Non-pigmented ciliary epithelial cell (primary cell): ENCODE measurements at places on chromosomes 13 and 19.

DNA sequence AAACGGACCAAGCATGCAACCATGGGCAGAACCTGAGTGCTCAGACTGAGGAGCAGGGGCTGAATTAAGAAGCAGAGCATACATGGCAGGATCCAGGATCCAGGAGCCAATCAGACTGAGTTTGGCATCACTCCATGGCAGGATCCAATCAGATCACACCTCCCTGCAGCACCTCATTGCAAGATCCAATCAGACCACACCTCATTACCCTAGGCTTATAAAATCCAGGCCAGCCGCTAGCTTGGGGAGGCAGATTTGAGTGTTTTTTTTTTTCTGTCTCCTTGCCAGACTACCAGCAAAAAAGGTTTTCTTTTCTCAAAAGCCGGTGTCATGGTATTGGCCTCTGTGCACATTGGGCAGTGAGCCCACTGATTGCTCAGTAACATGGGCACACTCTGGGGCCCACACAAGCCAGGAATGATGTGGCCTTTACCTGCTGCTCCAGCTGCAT, 127.9 kb upstream of the GJB6 start:
- no peak for DNase-seq

- DNase-seq, result no peak
These were observed 455.7 kb downstream of the FGF9 start for GRCh38 chr13:22126433-22127021.

DNA sequence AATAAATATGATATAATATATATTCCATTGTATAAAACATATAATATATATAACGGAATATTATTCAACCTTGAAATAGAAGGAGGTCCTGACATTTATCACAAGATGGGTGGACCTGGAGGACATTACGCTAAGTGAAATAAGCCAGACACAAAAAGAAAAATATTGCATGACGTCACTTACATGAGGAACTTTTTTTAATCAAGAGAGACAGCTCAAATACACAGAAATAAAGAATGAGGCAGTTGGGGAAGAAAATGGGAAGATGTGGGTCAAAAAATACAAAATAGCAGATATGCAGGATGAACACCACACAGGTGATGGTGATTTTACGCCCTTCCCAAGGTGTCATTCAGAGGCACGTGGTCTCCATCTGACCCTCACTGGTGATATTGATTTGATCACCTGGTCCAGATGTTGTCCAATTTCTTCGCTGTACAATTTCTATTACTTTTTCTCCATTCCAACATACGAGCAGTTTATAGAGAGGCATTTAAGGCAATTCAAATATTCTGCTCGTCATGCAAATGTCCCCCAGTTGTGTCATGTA, 513 bp upstream of the ZNF317 start:
- no peak for DNase-seq

GRCh38 chr13:111114362-111115060, 599 bp upstream of the ARHGEF7 start:
- no peak for DNase-seq

DNA sequence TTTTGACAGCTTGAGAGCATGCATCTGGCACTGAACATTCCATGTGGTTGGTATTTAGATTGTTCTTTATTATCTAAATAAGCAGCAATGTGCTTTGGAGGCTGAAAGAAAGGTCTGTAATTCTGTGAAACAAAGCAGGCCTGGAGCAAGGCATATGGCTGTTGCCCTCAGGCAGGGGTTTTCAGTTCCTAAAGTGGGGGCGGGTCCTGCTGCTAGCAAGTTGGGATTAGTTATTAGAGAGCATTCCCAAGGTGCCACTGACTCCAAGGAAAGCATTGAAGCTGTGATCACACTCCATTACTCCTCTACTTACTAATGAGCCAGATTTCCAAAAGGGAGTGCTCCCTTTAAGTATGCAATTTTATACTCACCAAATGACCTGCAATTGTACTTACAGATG, 432.2 kb downstream of the OLFM4 start:
- DNase-seq, result no peak

DNA sequence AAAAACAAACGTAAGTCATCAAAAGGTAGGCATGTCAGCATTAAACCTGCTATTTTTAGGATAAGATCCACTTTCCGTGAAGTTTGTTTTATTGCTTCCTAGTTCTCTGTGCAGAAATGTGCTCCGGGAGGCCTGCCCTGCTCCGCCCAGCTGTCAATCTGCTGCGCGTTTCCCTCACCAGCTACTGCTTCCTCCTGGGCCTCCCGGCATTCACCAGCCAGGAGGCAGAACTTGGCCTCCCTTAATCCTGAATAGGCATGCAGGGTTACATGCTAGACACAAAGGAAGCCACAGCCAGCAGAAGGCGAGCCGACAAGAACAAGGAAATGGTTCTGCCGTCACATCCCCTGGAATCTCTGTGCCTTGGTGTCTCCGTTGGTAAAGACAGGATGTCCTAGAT, 386.2 kb downstream of the IRS2 start:
- no peak for DNase-seq
